ENCODE measurements at places on chromosomes 11 and 22. TPM values are rescaled to one million over a fixed set of nuclear protein-coding genes. Genes with fewer than 3 reads are reported as not detected.

HTR3A gene
- 0.15 TPM for total RNA-seq

RHOD gene
- total RNA-seq, result 88.4 TPM

C11orf86 gene
- not detected for total RNA-seq

FAM227A gene
- 1.9 TPM for total RNA-seq

CDC42EP1 gene
- 73.6 TPM for total RNA-seq

DNAJB7 gene
- total RNA-seq, result not detected

LMO2 gene
- 5.8 TPM for total RNA-seq
